ENCODE measurements at places on chromosomes 6 and 20.
A peak's percentile ranks its signal among the peaks of the same experiment; 100 is the strongest.

DNA sequence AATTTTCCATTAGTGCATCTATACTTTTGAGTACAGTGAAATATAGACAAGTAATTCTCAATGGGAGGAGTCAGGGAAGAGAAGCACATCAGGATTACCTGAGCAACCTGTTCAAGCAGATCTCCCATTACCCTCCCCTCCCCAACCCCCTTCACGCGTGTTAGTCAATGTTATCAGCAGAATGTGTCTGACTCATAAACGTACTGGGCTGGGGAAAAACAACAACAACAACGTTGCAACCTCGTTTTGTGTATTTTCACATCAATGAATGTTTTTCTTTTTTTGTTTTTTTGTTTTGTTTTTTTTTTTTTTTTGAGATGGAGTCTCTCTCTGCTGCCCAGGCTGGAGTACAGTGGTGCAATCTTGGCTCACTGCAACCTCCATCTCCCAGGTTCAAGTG lies 287.0 kb upstream of the STXBP5 start:
- no peak for DNase-seq

- DNase-seq, result no peak
Measured at GRCh38 chr20:59232618-59233017, 67.8 kb upstream of the EDN3 start.

DNA sequence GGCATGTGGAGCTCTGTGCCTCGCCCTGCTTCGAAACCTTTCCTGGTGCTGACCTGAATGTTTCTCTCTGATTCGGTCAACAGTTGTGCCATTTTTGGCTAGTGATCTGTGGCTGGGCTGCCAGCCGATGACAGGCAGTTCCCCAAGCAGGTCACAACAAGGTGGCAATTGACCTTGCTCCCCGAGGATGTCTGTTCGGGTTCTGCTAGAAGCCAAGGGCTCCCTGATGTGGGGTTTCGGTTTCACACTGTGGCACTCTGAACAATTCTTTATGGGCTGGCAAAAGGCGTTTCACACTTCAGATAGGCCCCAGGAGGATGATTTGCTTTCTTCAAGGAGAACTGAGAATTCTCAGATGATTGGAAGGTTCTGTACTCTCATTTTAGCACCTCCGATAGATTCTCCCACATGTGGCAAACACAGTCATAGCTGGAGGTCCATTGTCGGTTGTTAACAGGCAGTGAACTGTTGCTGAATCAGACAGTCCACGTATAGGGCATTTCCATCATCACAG lies 135.6 kb downstream of the SLC24A3 start:
- DNase-seq, result no peak

DNA sequence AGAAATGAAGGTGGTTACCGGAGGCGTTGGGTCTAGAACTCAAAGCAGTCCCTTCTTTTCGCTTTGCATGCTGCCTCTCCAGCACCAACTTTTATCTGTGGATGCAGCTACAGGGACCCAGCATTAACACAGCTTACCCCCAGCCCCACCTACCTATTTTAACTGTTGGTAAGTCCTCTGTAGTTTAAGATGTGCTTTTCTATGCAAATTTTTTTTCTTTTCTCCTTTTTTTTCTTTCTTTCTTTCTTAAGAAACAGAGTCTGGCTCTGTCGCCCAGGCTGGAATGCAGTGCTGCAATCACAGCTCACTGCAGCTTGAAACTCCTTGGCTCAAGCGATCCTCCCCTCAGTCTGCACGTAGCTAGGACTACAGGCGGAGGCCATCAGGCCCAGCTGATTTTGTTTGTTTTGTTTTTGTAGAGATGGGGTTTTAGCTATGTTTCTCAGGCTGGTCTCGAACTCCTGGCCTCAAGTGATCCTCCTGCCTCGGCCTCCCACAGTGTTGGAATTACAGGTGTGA lies 6.5 kb upstream of the USP45 start:
- peak; percentile 43 for DNase-seq

DNA sequence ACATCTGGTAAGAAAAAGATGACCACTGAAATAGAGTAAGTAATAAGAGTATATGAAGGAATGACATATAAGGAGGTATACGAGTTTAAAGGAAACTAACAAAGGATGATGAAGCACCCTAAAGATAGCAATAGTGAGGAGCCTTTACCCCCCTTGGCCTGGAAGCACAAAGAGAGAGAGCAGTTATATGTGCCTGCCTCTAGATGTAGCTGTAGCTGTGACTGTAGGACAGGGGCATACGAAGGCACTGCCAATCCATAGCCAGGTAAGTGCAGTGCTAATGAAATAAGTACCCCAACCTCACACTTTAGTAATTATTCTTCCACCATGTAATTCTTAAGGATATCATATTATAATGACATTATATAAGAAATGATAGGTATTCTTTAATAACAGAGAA lies 90.1 kb upstream of the FKBP1C start:
- DNase-seq, result no peak

DNA sequence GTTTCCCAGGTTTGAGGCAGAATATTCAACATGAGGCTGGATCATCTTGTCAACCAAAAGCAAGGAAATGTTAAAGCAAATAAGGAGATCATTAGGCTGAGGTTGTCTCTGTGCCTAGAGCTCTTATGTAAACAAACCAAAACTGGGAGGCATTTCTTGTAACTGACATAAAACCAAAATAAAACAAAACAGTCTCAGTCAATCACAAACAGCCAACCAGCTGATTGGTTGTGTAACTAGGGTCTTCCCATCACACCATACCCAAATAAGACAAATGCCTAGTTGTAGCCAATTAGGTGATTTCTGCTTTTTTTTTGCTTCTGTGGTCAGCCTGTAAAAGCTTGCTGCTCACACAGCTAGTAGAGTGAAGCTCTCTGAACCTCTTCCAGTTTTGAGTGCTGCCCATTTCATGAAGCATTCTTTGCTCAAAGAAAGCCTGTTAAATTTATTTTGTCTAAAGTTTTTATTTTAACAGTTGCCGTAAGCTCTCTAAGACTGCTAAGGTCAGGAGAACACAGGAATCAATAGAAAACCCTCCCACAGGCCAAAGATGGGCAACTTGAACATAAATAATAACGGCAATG lies 8.9 kb upstream of the FITM2 start:
- DNase-seq, result no peak

GRCh38 chr6:710601-711571 lies 17.9 kb upstream of the EXOC2 start:
- DNase-seq, result peak; percentile 57

DNA sequence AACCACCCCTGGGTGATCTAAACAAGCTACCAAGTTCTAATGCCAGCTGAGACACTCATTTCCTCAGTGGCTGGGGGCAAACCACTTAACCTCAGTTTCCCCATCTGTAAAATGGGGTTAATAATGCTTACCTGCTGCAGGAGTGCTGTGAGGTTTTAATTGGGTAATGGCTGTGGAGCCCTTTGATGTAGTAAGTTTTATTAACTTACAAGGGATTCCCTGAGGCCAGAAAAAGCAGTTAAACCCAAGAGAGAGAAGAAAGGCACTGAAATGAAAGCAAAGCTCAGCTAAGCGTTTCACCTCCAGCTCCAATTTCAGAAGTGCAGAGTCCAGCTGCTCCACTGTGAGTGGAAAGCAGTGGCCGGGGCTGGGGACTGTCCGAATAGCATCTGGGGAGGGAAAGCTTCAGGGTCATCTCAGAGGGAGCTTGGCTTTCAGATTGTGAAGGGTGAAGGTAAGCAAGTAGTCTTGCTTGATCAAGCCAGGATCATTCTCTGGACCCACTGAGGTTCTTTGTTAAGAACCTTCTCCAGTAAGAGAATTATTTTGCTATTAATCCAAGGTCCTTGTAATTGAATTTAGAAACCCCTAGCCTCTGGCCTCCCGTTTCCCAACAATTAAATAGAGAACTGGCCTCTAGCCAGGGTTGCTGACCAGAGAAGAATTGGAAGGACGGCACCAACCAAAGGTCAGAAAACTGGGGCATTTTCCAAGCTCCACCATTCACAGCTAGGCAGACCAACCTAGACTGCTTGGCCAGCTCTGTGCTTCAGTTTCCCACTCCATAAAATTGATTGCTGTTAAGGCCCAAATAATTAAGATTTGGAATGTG lies 20.9 kb upstream of the TCP11 start:
- no peak for DNase-seq

- DNase-seq, result no peak
Measured at GRCh38 chr6:3801960-3802359, 47.2 kb upstream of the FAM50B start.

GRCh38 chr20:56953048-56953586 lies 313.3 kb downstream of the BMP7 start:
- DNase-seq, result no peak

DNA sequence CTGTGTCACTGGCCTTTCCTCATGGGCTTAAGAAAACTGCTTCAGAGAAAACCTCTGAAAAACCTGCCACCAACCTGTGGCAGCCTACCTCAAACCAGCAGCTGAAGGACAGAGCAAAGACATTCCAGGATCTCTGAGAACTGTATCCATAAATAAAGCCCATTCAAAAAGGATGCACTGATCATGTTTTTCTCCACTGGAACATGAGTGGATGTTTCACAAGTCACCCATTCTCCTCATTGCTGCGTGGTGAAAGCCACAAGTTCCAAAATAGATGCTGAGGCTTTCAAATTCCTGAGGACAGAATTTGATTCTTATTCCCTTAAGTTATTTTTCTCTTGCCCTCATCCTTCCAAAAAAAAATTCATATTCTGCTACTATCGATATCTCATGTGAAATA lies 280.6 kb downstream of the KHDC1L start:
- no peak for DNase-seq

DNA sequence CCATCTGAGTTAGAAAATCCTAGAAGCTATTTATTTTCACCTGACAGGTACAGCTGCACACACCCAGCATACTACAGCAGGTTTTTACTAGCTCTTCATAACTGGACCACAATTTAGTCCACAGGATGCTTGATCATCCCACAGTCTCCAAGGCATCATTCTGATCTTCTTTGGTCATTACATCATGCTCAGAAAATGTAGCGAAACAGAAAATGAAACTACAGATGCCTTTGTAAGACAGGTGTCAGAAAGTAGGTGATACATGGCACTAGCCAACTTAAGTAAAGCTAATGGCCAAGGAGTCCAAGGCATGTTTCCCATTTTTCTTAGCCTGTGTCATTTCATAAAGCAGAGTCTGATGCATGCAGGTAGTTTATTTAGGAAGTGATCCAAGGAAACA lies 102.3 kb downstream of the HTR1B start:
- DNase-seq, result no peak

- no peak for DNase-seq
Measured at GRCh38 chr20:56222201-56222600, 26.3 kb upstream of the MC3R start.

DNA sequence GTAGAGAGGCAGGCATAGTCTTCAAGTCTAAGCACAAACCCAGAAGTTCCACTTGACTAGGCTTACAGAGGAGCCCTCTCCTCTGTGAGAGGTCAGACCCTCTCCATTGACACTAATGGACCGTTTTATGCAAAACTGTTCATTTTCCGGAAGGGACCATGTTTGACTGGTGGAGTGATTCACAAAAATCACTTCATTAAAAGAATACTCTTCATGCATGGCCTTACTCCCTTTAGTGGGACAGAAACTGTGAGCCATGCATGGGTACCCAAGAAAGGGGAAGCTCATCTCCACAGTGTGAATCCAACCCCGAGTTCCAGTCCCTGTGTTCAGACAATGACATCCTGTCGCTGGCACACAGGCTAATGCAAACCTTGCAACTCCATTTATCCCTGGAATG lies 63.2 kb downstream of the OLIG3 start:
- DNase-seq, result no peak

DNA sequence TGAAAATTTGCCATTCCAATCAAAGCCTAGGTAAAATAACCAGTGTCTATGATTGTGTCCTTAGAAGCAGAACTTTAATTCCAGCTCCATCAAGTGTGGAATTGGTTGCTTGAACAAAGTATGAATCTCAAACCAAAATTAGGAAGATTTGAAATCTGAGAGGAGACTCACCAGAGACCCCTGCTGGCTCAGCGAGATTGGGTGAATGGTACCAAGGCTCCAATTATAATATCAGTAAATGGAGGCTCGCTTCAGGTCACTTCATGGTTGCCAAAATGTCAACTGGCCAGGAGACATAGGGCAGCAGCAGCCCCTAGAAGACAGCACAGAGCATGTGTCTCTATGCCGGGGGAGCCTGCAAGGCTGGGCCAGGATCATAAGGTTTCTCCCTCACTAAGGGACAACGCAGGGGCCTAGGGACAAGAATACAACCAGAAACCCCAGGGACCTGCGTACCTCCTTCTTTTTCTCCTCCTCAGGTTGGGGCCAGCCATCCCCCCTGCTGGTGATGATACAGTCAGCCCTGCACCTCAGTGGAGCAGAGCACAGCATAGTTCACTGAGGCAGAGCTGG lies 14.0 kb downstream of the RBL1 start:
- no peak for DNase-seq

GRCh38 chr20:8255945-8256632 lies 124.0 kb downstream of the PLCB1 start:
- DNase-seq, result no peak
